NCI-H1092 (cell line): ENCODE measurements at places on chromosomes 1 and 21.

GRCh38 chr1:184810735-184811343 lies 56.2 kb upstream of the EDEM3 start:
- DNase-seq = no peak

GRCh38 chr1:24673341-24673740 lies 30.2 kb downstream of the SRRM1 start:
- no peak for DNase-seq

DNA sequence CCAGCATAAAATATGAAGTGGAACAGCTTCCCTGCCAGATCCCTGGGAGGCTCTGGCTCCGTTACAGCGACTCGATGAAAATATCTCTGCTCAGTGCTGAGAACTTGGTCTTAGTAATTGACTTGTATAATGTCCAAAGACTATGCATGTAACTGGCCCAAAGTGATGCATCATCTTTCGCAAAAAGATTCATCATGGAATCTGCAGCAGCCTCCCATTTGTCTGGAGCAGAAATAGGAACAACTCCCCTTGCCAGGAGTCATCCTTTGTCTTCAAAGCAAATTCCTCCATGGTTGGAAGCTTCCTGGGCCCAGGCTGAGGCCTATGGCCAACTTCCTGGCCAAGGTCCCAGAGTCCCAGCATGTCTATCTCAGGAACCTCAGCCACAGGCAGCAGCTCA lies 16.9 kb upstream of the SLC6A17 start:
- DNase-seq = no peak

GRCh38 chr1:22402356-22403053 lies 49.1 kb upstream of the ZBTB40 start:
- DNase-seq = no peak

- no peak for DNase-seq
Observed at GRCh38 chr1:56811331-56811730, 7.9 kb downstream of the FYB2 start.

GRCh38 chr1:3741566-3742438 lies 10.4 kb upstream of the CCDC27 start:
- DNase-seq = no peak

DNA sequence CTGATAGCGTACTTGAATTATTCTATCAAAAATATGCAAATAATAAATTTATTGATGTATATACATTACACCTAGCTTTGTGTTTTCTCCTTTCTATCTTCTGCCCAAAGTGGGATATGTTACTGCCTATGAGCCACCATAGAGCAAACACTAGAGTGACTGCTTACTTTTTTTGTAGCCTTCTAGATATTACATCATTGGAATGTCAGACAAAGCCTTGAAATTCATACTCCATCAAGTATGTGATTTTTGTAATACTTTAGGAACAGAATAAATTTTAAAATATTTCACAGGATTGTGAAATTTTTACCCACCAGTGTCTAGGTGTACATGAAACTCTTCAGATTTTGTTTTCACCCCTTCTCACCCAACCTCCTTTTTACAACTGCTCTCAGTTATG lies 787.6 kb downstream of the USP25 start:
- DNase-seq = no peak

GRCh38 chr1:1366699-1367066 lies 8.3 kb downstream of the AURKAIP1 start:
- no peak for DNase-seq

GRCh38 chr1:157937744-157938143 lies 55.7 kb upstream of the KIRREL1 start:
- no peak for DNase-seq

DNA sequence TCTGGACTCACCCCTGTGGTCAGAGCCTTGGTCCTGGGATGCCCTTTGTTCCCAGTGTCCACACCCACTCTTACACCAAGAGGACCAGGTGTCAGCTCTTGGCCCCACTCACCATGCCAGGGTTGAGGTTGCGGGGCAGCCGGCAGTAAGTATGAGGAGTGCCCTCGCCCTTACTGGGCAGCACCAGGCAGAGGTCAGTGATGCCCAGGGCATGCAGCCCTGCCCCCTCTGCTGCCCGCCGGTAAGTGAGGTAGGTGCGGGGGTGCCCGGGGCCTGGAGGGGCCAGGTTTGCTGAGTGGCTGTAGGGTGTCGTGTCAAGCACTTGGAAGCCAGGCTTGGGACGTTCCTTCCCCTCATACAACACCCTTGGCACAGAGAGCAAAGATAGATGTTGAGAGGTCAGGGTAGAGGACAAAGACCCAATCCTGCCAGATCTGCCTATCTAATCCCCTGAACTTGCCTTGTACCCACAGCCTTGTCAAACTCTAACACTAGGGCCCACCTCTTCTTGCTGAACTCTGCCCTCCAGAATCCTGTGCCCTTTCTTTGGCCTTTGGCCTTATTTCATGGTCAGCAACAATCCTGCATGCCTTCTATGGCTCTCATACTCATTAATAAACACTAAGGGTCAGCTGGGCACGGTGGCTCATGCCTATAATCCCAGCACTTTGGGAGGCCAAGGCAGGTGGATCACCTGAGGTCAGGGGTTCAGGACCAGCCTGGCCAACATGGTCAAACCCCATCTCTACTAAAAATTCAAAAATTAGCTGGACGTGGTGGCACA lies 3.6 kb downstream of the DENND4B start:
- no peak for DNase-seq

DNA sequence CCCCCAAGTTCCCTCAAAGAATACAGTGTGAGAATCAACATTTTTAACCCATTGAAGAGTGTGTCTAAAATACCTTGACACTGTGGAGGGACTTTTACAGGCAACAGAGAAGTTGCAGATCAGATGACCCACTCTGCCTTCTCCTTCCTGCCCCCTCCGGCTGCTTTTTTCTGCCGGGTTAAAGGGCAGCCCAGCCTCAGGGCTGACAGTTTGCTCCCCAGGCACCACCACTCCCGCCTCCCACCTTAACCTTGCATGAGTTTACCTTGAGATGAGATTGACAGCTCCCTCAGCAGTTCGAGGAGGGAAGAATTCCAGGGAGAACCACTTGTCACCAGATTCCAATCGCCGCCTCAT lies 3.2 kb downstream of the MTHFR start:
- no peak for DNase-seq

DNA sequence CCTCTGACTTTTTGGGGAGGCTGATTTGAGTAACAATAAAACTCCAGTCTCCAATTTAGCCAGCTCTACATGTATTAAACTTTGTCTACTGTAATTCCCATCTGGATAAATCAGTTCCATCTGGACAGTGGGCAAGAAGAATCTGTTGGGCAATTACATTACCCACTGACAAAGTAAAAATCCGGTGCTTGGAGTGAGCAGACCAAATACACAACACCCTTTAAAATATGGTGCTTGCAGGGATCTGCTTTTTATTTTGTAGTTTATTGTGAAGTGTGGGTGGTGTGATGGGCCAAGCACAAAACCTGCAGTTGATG lies 8.9 kb upstream of the CD55 start:
- DNase-seq = no peak

GRCh38 chr1:101247404-101248287 lies 10.8 kb downstream of the S1PR1 start:
- no peak for DNase-seq
